ENCODE measurements at places on chromosomes 1 and 21.
A peak's percentile ranks its signal among the peaks of the same experiment; 100 is the strongest.

DNA sequence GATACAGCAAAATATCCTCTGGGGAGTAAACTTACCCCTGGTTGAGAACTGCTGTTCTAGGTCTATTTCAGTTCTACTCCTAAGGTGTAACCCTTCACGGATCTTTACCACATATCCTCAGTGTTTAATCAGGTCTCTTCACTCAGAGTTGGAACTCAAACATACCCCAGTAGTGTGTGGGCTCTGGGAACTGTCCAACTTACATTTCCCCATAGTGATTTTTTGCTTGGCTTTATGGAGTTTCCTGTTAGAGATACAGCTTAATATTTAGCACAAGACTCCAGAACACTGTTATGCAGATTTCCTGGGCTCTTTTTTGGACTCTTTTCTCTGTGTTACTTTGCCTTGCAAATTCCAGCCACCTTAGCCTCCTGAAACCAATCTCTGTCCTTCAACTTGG lies 26.7 kb upstream of the LIN9 start:
- DNase-seq = no peak

- no peak for DNase-seq
Observed at GRCh38 chr1:220294846-220295301, 22.6 kb upstream of the RAB3GAP2 start.

GRCh38 chr21:45613881-45614280 lies 29.6 kb upstream of the PCBP3 start:
- no peak for DNase-seq

- DNase-seq = no peak
Observed at GRCh38 chr1:3068564-3069431, at the start of gene PRDM16. TSS of gene PRDM16 (plus strand) at chr1:3069203. CDS start at chr1:3069260, 57 bp downstream.

DNA sequence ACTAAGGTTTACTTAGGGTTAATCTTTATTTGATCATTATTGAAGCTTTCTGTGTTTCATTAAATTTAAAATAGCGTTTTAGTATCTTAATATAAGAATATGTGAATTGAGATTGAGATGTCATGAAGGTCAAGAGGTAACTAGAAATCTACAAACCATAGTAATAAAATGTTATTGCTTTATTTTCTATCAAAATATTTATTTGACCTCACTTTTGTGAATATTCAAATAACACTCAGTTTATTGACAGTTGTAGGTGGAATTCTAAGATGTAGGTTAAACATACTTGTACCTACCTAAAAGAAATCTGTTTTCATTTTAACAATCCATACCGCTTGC lies 5.7 kb downstream of the ADGRL2 start:
- no peak for DNase-seq

DNA sequence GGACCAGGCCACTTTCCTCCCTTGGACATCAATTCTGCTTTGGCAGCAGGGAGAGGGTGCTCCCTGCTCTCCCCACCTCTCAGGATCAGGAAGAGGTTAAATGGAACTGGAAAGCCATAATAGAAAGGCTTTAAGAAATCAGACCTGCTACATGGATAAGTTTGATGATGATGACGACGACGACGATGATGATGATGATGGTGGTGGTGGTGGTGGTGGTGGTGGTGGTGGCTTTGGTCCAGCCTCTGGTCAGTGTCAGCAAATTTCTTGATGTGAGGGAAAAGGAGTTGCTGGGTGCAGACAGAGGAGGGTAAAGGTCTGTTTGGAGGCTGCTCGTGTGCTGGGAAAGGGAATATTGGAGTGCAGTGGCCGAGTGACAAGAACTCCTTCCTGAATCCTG lies 36.8 kb downstream of the VWA5B1 start:
- DNase-seq = no peak

GRCh38 chr1:36352910-36353878 lies 29.7 kb upstream of the EVA1B start:
- no peak for DNase-seq

GRCh38 chr1:103177108-103177775 lies 68.9 kb upstream of the COL11A1 start:
- DNase-seq = no peak

- DNase-seq = no peak
Observed at GRCh38 chr1:181503171-181503810, 20.0 kb downstream of the CACNA1E start.

DNA sequence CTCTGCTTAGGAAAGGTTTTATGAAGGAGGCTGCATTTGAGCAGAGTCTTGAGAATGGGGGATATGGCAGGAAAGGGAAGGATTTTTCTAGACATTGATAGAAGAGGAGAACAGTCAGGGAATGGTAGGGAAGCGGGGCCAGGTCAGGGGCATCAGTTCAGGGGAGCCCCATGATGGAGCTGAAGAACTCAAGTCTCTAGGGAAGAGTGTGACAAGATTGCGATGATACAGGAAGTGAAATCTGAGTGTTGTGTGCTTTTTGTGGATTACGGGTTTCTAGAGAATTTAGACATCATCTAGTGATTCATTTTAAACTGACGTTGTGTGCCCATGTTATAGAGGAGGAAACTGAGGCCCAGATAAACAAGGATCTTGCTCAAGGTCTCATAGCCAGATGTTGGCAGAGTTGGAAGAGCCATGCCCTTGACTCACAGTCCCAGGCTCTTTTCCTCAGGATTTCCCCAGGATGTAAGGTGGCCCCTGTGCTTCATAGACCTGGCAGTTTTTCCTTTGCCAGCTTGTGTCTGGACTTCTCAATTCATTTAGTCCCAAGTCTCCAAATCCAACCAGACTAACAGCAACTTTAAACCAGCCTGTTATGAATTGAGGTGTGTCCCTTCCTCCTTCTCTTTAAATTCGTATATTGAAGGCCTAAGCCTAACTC lies 130.3 kb downstream of the ROR1 start:
- no peak for DNase-seq

GRCh38 chr1:195965475-195965874 lies 642.8 kb downstream of the KCNT2 start:
- DNase-seq = no peak

GRCh38 chr1:231106347-231106746 lies 55.5 kb upstream of the TRIM67 start:
- DNase-seq = peak; percentile 67

DNA sequence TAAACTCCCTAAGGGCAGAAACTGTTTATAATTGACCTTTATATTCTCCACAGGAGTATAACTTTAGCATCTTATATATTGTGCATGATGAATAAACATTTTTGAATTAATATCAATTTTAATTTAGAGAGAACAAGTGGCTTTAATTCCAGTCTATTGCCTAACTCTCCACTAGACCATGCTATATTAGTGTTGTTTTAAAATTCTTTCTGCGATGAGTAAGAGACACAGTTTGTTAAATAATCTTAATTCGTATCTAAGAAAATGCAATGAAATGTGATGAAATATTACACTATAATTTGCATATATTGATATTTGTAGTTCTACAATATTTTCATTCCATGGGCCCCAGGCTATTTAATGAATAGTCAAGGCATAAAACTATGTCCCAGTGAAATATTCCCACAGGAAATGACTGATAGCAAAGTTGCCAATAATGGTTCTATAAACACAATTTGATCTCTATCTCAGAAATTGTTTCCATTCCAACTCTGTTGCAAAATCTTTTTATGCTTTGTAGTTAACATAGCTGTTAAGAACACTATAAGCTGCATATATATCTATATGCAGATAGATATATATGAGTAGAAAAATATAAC lies 2.9 kb upstream of the SYDE2 start:
- DNase-seq = no peak

DNA sequence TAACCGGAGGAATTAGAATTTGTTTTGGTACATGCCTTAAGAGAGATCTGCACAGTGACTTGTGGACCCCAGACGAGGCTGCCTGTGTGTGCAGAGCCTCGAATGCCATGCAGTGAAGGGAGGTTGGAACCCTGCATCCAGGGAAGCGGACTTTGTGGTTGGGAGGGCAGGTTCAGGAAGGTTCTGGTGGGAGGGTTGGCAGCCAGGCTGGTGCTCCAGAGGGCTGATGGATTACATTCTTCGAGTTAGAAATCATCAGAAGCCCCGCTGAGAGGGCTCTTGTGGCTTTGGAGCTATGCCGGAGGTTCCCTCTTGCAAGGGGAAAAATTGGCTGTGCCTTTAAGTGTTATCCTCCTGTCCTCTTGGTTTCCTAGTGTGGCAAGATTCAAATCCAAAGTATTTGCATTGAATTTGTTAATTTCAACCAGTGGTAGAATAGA lies 21.1 kb downstream of the ROR1 start:
- DNase-seq = no peak

GRCh38 chr1:151939779-151940178 lies 30.5 kb upstream of the THEM4 start:
- no peak for DNase-seq

GRCh38 chr21:31520561-31521098 lies 138.9 kb upstream of the SOD1 start:
- peak; percentile 63 for DNase-seq

DNA sequence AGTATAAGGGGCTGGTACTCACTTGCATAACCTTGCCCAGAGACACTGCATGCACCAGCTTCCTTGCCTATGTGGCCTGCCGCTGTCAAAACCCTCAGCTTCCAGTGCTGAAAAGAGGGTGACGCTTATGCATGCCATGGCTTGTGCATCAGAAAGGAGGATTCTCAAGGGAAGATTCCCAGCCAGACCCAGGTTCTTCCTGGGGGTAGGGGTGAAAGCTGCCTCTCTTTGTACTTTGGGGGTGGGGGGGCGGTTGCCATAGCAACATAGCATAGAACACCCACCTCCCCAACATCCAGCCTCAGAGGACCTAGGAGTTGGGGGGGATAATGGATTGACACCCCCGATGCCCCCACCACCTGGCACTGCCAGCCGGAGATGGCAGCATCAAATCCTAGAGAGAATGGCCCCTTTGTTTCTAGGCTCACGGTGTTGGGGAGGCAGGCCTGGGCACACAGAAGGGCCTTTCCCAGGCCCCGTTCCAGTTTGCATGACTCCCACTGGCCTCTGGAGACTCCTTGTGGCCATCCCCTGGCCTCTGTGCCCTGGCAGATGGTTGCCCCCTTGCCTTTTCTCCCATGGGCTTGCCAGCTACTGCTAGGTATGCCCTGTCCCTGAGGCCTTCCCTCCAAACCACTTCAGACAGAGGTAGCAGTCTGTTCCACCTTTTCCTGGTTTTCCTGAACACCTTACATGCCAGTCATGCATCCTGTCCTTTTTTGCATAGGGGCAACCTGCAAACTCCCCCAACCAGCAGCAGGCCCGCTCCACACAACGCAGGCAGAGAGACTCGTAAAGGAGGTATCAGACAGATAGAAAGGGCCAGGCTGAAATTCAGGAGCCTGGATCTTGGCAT lies 44.6 kb downstream of the RHBG start:
- DNase-seq = no peak

GRCh38 chr21:36700295-36700970 lies 1.5 kb downstream of the SIM2 start:
- DNase-seq = no peak

DNA sequence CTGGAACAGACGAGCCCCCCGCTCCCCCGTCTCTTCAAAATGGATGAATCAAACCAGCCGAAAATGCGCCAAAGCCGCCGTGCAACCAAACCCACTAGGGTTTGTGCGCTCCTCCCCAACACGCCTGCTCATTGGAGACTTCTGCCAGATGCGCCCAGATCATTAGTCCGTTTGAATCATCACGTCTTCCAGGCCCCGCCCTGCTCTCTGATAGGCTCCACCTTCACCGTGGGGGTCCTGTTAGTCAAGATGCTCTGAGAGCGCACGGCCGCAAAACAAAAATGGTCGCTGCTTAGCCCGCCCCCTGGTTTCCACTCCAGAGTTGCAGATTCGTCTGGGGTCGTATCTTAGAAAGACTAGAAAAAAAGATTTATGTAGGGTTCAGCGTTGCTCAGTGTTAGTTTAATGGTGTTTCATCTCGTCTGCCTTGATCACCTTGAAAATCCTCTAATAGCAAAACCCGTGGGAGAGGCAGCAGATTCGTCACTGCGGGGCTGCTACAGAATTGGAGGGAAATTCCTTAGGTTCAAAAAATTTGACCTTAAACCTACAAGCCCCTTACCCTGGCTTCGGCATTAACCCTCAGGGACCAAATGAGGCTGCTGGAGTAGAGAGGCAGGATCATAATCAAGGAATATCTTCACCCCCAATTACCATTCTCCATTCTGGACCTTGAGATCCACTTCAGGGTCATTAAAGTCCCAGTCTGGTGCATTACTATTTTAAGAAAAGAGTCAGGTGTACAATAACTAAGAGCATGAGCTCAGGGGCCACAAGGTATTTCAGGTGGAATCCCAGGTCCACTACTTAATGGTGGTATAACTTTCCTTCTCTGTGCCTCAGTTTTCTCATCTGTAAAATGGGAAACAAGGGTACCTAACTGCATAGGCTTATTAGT lies at the start of gene NUCKS1:
NUCKS1 (minus strand) TSS at position 45 of the 898 bp plus-strand sequence. CDS start 209 bp downstream, outside the sequence.
- peak; percentile 98 for DNase-seq

- no peak for DNase-seq
Observed at GRCh38 chr1:2948001-2948750, 73.1 kb upstream of the ACTRT2 start.

DNA sequence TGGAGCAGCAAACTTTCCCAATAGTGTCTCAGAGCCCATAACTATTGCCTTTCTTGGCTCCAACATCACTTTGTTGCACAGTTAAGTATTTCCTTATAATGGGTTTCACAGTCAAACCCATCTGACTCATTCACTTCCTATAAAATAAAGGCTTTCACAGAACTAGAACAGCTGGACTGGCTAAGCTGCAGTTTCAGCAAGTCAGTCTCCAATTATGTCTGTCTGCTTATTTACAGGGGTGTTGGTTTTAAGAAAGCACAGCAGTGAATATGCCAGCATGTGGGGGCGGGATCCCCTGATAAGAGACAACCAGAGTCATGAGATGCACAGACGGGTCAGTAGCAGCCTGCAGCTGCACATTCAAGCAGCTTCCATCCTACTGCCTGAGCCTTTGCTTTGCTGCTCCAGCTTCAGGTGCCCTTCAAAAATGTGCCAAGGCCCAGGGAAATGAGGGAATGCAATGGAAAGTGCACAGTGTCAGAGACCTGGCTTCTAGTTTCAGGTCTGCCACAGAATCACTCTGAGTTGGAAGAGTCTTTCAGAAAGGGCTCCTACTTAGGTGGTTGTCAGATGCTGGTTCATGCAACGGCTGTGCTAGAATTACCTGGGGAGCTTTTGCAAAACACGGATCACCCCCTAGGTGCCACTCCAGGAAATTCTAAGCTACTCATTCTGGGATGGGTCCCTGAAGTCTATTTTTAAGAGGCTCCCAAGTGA lies 24.8 kb downstream of the RNF19B start:
- DNase-seq = peak; percentile 74

DNA sequence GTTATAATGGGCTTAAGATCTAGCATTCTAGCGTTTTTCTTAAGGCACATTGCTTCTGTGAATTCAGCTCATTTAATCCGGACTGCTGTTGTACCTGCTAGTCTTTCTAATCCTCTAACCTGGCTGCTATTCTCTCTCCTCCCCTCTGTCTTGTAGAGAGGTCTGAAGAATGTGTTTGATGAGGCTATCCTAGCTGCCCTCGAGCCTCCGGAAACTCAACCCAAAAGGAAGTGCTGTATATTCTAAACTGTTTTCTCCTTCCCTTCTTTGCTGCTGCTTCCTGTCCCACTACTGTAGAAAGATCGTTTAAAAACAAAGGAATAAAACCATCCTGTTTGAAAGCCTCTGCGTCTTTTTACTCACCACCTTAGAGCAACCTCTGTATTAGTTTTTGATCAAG lies 37.3 kb downstream of the CDC42 start:
- no peak for DNase-seq

Measured in AG04449 (cell line).